IMR-90 (cell line): ENCODE measurements at places on chromosomes 3 and 15. TPM values are rescaled to one million over a fixed set of nuclear protein-coding genes. Genes with fewer than 3 reads are reported as not detected.

- no peak for DNase-seq
Observed at GRCh38 chr15:70910958-70911357, 18.3 kb downstream of the LRRC49 start.

GRCh38 chr15:60044636-60045270 lies 40.6 kb downstream of the FOXB1 start:
- DNase-seq: no peak

DNA sequence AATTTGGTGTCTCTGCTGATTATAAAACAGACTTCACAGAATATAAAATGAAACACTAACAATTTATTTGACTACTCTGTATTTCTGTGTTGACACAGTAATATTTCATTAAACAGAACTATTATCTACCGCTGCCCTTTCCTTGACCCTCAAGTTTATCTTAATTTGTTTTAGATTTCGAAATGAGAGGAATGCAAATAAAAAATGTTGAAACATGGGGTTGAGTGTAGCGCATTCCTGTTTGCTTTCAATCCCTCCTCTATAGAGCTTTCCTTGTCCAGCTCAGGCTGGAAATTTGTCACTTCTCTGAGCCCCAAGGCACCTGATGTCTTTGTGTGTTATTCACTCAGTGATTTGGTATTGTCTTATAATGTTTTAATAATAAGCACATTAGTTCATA lies 550.2 kb downstream of the ZBBX start:
- no peak for DNase-seq

DNA sequence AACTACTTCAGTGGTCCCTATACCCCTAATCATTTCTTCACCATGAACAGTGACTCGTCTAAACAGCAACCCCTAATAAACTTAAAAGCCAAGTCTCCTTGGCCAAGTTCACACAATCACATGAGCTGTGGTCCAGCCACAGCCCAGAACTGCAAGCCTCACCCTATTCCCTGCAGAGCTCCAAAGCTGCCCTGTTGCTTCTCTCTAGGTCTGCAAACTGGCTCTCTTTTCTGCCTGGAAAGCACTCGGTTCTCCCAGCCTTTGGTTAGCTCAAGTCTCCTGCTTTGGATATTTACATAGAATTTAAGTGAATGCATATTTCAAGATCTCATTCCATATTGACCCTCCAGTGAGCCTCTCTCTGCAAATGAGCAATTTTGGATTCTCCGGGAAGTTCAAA lies 107.0 kb downstream of the TOP2B start:
- DNase-seq: no peak

PGBD4 gene
- 1.3 and 1.9 TPM in 2 replicates for total RNA-seq

TEX55 gene
- total RNA-seq: not detected in 2 replicates

DNA sequence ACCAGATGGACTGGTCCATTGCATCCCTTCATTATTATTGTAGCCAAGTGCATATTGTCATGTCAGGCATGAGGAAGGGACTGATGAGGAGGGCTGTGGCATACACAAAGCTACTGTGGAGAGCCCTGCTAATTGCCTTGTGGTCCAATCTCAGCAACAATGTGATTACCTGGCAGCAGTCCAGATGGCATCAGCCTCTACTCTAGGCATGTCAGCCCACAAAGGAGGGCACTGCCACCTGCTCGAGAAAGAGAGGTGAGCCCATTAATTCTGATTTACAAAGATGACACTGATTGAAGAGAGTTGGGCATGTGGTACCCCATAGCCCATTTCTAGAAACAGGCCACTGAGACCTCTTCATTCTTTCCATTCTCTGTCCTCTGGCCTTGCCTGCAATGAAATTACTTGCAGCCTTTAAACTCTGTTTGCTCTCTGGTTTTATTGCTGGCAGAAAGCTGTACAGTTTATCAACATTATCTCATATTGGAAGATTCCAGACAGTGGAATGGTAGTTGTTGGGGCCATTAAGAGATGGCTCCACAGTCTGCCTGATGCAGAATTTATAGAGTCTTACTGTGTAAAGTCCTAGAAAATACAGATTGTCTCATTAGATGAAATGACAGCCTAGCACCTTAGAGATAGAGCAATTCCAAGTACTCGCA lies 307.7 kb downstream of the ARPP21 start:
- no peak for DNase-seq

ZFAND6 gene
- total RNA-seq: 88.6 and 96.4 TPM in 2 replicates
